ENCODE measurements at places on chromosomes 7 and 10.

- DNase-seq: no peak
Observed at GRCh38 chr7:156897673-156898072, 4.7 kb upstream of the LMBR1 start.

DNA sequence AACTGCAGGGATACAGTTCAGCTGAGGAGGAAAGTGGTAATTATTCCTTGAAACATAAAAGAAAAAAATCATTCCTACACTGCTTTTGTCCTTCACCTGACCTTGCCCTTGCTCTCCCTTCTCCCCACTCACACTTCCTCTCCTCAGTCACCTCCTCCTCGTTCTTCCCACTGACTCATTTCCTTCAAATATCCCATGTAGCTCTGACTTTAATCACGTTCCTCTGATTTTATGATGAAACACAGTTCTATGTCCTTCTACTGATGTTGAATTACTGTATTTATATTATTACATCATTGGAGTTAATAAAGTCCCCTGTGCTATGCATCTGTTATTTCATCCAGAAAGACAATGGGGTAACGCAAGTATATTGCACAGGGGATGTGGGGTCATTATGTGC, 575.6 kb downstream of the POM121L12 start:
- DNase-seq: no peak

- DNase-seq: no peak
Observed at GRCh38 chr10:71432101-71432905, 35.6 kb downstream of the CDH23 start.

DNA sequence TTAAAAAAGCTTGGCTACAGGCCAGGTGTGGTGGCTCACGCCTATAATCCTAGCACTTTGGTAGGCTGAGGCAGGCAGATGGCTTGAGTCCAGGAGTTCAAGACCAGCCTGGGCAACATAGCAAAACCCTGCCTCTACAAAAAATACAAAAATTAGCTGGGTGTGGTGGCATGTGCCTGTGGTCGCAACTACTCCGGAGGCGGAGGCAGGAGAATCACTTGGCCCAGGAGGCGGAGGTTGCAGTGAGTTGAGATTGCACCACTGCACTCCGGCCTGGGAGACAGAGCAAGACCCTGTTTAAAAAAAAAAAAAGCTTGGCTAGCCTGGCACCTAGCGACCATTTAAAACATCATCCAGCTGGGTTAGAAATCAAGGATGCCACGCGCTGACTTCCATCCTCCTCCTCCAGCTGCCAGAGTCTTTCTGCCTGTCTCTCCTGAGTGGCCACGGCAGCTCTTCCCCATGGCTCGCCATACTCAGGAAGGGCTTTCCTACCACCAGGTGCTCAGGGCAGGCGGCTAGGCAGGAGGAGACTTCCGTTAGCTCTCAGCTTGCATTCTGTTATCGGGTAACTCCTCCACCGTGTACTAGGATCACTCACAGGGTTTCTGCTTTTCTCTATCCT, 45.0 kb downstream of the DENND2A start:
- no peak for DNase-seq

DNA sequence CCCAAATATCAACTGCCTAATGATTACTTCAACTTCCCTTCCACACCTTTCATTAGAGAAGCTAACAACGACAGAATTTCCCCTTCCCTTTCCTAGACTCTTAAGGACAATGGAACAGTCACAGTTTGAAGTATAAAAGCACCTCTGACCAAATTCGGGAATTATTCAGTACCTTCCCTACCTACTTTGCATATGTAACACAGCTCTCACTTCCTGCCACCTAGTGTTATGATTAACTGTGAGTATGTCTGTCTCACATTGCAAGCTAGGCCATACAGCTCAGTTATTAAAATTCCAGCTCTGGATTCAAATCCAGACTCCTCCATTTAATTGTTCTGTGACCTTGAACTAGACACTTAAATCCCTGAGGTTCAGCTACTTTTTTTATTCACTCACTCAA, 44.8 kb upstream of the HPSE2 start:
- no peak for DNase-seq

GRCh38 chr10:5800782-5801181, 12.5 kb downstream of the GDI2 start:
- no peak for DNase-seq

GRCh38 chr10:6561552-6561951, 18.5 kb downstream of the PRKCQ start:
- DNase-seq: no peak

DNA sequence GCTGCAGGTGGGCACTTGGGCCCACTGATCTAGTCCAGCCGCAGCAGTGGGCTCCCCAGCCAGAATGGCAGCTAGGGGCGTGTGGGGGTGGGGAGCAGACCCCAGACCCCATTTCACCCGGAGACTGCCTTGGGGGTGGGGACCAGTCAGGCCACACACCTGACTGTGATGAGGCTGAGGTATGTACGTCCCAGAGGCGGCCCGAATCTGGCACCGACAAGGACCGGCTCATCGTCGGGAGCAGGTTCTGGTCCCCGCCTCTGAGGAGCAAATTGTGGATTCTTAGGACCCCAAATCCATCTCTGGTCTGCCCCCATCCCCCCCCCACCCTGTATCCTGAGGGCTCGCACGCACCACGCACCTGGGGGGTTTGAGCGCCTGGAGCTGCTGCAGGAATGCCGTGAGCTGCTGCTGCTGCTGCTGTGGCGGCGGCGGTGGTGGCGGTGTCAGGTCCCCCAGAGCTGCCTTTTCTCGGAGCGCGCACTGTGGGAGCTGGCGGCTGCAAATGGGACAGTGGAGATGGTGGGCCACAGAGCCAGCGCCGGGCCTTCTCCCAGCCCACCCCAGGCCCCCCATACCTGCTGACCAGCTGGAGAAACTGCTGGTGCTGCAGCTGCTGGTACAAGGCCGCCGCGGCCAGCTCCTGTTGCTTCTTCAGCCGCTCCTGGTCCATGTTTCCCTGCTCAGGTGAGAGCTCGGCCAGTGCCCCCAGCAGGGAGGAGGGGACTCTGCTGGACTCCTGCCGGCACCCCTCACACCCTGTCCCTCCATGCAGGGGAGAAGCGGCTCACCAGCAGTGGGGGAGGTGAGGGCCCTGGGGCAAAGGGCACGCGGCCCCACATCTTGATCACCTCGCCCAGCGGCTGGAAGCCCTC, 10.2 kb downstream of the GIGYF1 start:
- DNase-seq: no peak

- DNase-seq: no peak
Observed at GRCh38 chr10:42929236-42929635, 146.6 kb downstream of the BMS1 start.

DNA sequence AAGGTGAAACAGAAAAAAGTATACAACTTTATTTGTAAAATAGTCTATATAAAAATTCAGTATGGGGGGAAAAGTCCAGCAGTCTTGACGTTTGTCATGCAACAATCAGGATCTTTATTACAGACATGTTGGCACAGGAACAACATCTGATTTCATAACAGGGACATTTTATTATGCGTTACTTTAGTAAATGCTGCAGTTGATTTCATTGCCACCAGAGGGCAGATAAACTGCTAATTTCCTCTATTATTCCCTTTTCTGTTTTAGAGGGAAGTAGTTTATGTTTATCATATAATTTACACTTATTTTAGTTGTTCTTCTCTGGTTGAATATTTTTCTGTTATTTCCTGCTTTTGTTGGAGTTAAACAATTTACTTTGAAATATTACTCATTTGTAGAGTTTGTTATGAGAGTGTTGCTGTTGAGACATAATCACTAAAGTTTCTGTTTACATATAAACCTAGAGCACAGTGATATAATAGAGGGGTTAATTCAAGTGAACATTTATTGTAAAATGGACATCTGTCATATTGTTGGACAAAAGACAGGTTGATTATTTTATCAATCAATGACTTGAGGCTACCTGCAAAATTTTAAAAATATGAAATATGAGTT, 3.3 kb downstream of the PLXDC2 start:
- no peak for DNase-seq

DNA sequence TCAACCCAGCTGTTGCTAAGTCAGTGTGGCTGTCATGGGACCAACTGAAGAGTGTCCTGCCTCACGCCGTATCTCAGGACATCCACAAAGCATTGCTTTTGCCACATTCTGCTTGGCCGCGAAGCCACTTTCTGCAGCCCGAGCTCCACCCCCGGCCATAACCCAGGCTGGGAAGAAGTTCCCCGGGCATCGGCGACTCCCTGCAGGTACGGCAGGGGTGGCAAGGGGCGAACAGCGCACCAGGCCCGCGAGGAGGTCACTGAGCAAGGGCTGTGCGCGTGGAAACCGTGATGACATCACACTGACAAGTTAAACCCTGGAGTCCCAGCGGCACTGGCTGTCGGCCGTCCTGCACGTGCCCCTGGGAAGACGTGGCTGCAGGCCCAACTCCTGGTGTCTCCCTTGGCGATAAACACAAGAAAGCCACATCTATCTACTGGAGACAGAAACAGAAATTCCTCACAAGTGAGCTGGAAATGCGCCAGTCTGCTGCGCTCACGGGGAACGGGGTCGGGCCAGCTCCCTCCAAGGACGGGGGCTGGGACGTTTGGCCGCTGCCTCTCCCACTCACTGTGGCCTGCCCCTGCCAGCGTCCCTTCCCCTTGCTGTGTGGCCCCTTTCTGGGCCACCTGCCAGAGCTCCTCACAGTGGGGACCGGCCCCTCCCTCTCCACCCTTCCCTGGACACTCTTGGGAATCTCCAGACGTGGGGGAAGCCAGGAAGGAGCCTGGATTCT, 326.3 kb downstream of the DNAJB6 start:
- no peak for DNase-seq

GRCh38 chr7:151115121-151115835, 29.0 kb downstream of the AGAP3 start:
- DNase-seq: no peak

DNA sequence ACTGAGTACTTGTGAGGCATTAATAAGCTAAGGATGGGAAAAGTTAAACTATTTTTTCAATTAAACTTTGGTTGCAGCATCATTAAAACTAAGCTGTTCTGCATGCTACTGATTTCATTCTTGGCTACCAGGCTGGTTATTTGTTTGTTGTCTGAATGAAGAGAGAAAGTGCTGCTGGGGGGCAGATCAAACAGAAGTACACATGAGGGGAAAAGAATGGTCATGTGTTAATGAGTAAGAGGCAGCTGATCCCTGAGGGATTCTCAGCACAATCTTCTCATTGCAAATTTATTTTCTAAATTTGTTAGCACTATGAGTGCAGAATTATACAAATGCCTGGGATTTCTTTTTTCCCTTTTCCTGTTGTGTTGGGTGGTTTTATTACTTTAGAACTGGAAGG, 213.2 kb upstream of the HPS1 start:
- DNase-seq: no peak

- DNase-seq: no peak
Observed at GRCh38 chr10:114420811-114421485, 16.6 kb upstream of the AFAP1L2 start.

DNA sequence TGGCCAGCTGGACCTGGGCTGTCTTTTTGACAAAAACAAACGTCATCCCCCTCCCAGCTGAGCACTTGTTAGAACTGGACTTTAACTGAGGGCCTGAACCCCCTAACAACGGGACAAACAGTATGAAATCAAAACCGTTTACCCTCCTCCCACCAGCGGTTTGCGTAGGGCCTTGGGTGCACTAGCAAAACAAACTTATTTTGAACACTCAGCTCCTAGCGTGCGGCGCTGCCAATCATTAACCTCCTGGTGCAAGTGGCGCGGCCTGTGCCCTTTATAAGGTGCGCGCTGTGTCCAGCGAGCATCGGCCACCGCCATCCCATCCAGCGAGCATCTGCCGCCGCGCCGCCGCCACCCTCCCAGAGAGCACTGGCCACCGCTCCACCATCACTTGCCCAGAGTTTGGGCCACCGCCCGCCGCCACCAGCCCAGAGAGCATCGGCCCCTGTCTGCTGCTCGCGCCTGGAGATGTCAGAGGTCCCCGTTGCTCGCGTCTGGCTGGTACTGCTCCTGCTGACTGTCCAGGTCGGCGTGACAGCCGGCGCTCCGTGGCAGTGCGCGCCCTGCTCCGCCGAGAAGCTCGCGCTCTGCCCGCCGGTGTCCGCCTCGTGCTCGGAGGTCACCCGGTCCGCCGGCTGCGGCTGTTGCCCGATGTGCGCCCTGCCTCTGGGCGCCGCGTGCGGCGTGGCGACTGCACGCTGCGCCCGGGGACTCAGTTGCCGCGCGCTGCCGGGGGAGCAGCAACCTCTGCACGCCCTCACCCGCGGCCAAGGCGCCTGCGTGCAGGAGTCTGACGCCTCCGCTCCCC, at the start of gene IGFBP1:
Gene IGFBP1 (plus strand): TSS at position 304 of the 808 bp plus-strand sequence. CDS start 165 bp downstream, at position 469.
- no peak for DNase-seq

DNA sequence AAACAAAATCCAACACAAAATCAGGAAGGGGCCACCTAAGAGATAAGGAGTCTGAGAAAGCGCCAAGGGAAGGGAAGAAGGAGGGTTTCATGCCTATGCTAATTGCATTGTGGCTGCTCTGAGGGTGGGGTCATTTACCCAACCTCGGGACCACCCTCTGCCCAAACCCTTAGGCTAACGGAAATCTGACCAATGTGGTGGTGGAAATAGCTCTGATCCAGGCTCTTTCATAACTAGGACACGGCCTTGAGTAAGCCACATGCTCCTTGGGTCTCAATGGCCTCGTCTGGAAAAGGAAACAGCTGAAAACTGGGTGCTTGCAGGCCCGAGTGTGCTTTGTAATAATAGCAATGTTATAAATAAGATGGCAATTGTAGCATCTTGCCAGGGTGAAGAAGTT, 14.9 kb upstream of the SRGN start:
- DNase-seq: no peak

DNA sequence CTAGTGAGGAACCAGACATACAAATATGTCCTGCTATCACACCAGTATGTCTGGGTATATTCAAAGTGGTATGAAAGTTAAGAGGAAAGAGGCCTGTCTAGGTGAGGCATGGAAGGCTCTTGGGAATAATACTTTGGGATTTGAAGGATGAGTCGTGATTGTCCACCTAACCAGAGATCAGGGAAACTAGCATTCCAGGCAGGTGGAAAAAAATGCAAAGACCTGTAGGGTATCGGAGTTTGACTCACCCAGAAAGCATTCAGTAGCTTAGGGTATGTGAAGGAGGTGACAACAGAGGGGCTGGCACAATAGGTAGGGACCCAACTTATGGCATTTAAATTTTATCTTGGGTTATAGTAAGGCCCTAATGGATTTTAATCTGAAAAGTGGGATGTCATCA, 950 bp upstream of the GCC1 start:
- DNase-seq: no peak

- no peak for DNase-seq
Observed at GRCh38 chr10:101043363-101043707, 12.3 kb downstream of the SFXN3 start.

GRCh38 chr7:128937271-128937646, 468 bp upstream of the IRF5 start:
- DNase-seq: no peak

- no peak for DNase-seq
Observed at GRCh38 chr7:76054123-76055120, 6.5 kb downstream of the MDH2 start.

- no peak for DNase-seq
Observed at GRCh38 chr10:124388476-124388822, 30.3 kb downstream of the OAT start.

DNA sequence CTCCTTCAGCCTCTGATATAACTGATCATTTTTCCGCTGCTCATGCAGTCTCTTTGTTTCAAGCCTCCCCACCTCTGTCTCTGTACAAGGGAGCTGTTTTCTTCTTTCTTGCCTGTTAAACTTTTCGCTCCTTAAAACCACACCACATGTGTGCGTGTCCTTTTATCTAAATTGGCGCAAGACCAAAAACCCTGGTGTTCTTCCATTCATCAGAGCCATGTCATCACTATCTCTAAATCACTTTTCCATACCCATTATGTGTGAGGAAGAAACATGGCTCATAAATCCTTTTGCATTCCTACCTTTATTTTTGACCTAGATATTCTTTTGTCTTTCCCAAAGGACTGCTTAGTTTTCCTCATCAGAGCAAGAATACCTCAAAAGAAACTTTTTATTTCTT, 239.0 kb upstream of the IMMP2L start:
- DNase-seq: no peak
